Stimulated activated CD4-positive, alpha-beta T cell treated with anti-CD3 and anti-CD28 coated beads, TNF-alpha, amount 100 ng/mL, for 1 hour (primary cell): ENCODE measurements at places on chromosomes 4 and X.

GRCh38 chrX:48864210-48864609 lies 28.8 kb upstream of the PCSK1N start:
- no peak for DNase-seq

GRCh38 chr4:181597766-181598165 lies 645.4 kb upstream of the TENM3 start:
- DNase-seq: no peak

DNA sequence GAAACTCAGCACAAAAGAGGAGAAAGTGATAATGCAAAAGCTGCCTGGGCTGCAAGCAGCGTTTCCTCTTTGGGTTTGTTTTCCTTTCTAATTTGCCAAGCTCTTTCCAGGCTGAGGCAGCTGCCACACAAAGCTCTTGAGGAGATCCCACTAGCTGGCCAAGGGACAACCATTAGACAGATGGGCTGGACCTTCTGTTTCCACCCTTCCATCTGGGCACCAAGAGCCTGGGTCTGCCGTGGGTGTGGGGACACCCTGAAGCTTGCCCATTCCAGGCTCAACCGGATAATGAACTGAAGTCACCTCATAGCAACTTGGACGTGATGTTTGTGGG lies 194.6 kb upstream of the C1QTNF7 start:
- DNase-seq: no peak

- no peak for DNase-seq
These were observed 1.6 kb downstream of the SCML1 start for GRCh38 chrX:17738737-17739535.

DNA sequence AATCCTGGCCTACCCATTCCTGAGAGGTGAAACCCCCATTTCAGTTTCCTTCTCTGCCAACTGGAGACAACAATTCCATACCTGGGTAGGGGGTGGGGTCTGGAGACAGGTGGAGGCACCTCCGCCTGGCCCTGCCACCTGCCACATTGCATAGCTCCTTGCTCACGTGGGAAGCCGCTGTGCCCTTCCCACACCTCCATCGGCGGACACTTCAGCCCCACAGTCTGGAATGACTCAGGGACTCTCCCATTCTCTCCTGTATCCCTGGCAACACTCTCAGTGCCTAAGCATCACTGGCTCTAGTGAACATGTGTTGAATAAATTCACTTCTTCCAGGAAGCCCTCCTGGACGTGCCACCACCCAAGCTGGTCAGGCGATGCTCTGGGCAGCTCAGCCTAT lies 21.7 kb downstream of the PPP2R2C start:
- no peak for DNase-seq

DNA sequence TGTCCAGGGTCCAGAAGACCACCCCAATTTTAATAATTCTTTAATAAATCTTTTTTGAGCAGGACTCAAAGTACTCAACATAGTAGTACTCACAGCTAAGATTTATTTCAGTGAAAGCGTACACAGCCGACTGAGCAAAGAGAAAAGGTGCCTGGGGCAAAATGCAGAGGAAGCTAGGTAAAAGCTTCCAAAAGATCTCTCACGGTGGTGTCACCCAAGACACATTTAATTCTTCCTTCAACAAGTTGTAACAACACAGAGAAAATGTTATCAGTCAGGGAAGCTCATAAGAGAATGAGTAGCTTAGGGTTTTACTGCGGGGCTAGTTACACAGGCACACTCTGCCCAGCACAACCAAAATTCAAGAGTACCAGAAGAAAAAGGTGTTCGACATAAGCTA lies 201.1 kb downstream of the OPHN1 start:
- DNase-seq: no peak

DNA sequence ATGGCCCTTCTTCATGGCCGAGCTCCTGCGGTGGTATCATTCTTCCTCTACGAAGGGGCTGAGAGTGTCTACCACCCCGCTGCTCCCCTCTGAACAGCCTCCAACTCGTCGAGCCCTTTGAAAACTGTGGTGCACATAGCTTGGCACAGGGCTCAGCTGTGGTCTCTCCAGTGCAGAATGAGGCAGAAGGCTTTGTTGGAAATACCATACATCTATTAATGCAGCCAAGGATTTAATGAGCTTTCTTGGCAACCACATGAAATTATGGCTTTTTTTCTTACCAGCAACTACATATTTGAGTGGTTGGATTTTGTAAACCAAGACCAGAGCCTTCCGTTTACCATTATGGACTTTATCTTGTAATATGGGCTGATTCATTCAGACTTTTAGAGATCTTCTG lies 61.7 kb upstream of the CBR4 start:
- DNase-seq: no peak

DNA sequence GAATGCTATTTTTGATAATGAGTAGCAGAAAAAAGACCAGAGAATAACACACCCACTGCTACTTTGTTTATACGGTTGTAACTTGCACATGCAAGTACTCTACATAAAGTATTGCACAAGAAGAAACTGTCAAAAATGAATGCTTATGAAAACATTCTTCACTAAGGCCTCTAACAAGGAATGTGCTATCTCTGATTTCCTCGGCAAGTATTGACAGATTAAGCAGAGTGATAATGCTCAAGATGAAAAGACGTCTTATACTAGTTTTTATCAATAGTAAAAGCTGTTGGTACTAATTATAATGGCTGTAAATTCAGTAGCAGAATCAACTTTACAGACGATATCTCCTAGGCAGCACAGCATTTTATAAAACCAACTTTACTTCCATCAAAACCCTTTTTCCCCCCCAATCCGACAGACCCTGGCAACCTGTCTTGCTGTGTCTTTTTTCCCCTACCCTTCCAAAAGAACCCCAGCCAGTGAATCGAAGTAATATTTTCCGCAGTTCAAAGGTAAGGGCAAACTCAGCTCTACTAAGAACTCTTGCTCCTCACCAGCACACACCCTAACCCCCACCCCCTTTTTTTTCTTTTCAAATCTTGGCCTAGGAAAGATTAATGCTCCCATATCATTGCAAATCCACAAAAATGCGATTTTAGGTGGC lies 1.5 kb downstream of the FRYL start:
- DNase-seq: no peak

- DNase-seq: no peak
These were observed 8.9 kb downstream of the ADD1 start for GRCh38 chr4:2852481-2852921.

DNA sequence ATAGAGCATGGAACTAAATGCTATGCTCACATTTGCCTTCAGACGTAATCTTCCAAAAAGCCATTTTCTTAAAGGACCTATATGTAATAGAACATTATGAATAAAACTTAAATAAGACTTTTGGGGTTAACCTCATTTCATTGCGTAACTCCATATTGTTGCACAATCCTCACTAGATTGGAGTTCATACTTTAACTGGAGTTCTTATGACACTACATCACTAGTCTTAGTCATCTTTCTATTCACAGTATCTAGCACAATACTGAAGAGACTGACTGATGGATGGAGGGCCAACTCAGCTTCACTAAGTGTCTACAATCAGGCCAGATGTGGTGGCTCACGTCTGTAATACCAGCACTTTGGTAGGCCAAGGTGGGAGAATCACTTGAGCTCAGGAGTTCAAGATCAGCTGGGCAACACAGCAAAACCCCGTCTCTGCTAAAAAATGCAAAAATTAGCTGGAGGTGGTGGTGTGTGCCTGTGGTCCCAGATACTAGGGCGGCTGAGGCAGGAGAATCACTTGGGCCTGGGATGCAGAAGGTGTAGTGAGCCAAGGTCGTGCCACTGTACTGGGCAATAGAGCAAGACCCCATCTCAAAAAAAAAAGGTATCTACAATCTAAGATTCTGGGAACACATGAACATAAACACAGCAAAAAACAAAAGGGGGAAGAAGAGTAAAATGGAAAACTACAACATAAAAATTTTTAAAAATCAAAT lies 80.8 kb upstream of the MAB21L2 start:
- no peak for DNase-seq

GRCh38 chrX:133668225-133668931 lies 253.1 kb upstream of the GPC4 start:
- no peak for DNase-seq

- DNase-seq: no peak
These were observed 41.9 kb upstream of the SOD3 start for GRCh38 chr4:24753519-24753918.

- no peak for DNase-seq
These were observed 26.9 kb downstream of the UTP14A start for GRCh38 chrX:129932821-129933321.

GRCh38 chr4:137531986-137532868 lies at the start of gene PCDH18:
PCDH18 (minus strand) TSS chr4:137532494; CDS start chr4:137532088, 406 bp downstream.
- DNase-seq: no peak

DNA sequence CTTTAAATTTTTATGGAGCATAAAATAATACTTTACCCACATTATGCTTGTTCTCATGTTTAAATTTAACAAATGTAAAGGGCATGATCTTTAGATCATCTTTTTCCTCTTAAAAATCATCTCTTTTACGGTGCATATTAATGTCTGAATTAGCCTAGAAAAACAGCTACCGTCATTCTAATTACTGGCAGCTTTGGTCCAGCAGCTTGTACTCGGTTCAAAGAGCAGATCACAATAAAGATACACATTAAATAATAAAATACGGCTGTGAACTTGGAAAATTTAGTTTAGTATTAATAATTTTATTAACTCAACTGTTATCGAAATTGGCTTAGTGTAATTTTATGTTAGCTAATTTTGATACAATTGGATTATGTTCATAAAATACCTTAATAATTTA lies 19.1 kb downstream of the CCSER1 start:
- no peak for DNase-seq

- no peak for DNase-seq
These were observed 870.6 kb upstream of the SLIT2 start for GRCh38 chr4:19381068-19381467.

DNA sequence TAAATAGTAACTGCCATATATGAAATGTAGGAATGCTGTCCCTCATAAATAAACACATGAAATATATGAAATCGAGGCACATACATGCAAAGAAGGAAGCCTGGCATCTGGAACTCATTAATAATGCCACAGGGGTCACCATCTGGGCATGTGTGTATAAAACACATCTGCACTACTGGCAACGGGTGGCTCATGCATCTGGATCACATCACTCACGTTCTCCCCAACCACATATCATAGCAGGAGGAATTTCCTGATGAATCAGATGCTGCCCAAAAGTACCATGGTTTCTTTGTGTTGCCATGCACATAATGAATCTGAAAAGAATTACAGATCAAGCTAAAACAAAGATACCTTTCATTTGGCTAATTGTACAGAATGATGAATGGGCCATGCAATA lies 28.6 kb downstream of the RNF175 start:
- no peak for DNase-seq

- no peak for DNase-seq
These were observed 51.5 kb downstream of the SEL1L3 start for GRCh38 chr4:25811374-25811690.

DNA sequence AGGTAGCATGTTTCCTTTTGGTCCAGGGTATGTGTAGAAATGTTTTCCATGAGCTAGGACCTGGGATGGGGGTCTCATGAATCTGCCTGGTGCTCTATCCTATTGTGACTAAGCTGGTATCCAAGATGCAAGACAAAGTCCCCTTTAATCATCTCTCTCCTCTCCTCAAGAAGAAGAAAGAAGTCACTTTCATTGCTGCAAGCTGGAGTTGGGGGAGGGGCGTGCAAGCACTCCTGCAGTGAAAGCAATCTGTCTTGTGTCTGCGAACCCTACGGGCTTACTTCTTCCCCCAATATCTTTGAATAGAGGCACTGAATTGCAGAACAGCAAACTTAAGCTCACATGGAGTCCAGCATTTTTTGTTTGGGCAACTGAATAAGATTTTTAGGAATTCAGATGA lies 27.2 kb upstream of the GRPR start:
- no peak for DNase-seq

DNA sequence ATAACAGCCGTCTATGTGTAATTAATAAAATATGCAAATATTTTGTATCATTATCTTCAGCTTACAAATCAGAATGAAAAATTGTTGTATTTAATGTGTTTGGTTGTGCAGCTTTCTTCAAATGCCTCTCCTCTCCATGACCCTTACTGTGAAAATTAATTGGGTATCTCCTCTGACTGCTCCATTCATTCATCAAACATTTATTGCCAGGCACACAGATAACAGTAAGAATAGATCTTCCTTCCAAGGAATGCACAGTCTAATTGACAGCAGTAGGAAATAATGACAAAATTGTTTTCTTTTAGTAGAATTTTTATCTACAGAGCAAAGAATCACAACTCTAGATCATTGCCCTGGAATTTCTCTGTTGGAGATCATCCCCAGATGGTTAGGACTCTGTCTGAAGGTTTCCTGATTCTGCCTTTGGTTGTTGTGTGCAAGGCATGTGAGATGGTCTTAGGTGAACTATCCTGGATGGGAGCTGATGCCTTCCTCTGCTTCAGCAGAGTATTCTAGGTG lies 395.0 kb upstream of the FAT1 start:
- no peak for DNase-seq

GRCh38 chrX:36908801-36909675 lies 99.1 kb upstream of the FAM47C start:
- DNase-seq: no peak

DNA sequence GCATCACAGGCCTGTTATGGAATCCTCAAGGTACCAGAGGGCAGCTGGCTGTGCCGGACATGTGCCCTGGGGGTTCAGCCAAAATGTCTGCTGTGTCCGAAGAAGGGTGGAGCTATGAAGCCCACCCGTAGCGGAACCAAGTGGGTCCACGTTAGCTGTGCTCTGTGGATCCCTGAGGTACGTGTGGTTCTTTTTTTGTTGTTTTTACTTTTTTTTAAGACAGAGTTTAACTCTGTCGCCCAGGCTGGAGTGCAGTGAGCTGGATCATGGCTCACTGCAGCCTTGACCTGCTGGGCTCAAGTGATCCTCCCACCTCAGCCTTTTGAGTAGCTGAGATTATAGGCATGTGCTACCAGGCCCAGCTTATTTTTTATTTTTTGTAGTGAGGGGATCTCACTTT lies 46.1 kb downstream of the JADE1 start:
- DNase-seq: no peak

- DNase-seq: no peak
These were observed 129.2 kb upstream of the MSX1 start for GRCh38 chr4:4730249-4730648.

DNA sequence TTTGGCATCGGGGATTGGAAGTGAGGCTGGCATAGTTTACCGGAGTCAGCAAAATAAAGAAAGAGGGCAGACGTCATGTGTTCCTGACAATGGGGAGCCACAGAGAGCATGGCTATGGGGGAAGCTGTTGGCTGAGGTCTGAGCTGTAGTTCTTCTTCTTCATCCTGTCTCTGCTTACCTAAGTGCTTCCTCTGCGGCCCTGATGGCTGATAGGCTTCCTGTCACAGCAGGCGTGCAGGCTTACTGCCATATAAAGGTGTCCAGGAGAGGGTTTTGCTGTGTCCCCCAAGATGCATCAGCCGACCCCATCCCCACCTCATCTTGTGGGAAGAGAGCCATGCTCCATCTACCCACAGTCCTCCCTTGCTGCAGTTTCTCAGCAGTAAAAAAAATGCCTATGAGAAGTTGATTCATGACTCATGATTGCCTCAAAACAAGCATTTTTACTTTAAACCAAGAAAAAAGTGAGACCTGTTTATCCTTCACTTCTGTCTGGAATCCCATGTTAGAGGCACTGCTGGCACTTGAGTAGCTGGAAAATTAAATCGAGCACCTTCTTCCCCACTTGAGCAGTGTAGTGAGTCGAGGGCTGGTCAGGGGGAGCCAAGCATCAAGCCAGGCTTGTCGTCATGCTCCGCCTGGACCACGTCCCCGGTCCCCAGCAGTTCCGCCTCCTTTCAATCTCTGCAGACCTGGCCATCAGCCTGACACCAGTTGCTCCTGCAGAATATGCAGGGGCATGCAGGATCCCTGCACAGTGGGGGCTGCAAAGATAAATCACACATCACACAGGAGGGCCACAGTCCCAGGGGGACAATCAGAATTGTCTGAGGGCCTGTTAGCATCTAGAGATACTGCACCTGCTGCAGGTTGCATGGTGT lies 237.8 kb downstream of the EVC2 start:
- DNase-seq: no peak
